ENCODE measurements at places on chromosomes 13 and 19.

DNA sequence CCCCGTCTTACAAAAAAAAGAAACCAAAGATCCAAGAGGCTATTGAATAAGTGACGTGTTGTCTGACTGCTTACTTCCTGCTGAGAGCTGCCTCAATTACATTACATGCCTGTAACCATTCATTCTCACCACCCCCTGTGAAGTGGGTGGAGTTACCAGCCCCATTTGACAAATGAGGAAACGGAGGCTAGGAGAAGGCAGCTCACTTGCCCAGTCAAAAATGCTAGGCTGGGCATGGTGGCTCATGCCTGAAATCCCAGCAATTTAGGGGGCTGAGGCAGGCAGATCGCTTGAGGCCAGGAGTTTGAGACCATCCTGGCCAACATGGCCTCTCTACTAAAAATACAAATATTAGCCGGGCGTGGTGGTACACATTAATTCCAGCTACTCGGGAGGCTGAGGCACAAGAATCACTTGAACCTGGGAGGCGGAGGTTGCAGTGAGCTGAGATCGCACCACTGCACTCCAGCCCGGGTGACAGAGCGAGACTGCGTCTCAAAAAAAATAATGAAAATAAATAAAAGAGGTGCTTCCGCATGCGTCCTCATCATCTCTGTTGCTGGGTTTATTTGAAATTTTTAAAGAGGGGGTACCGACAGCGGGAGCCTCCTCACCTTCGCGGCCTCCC, 499 bp downstream of the LSM7 start:
- DNase-seq = peak; percentile 75

- no peak for DNase-seq
These were observed 42.6 kb downstream of the FGF14 start for GRCh38 chr13:102359264-102359663.

DNA sequence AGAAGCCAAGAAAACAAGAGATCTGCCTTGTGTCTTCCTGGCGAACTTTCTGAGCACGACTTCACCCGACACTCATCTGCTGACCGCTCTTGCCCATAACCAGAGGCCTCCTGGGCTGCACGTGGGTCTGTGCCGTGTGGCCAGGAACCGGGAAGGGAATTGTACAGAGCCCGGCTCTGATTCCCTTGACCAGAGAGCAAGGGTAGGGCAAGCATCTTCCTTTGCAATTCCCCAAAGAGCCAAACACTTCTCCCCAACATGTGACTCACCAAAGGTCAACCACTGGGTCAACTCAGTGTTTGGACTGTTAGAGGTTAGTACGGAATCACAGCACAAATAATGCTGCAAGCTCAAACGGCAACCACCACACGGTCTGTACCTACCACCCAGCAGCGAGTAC, 48.9 kb downstream of the KLF2 start:
- no peak for DNase-seq

DNA sequence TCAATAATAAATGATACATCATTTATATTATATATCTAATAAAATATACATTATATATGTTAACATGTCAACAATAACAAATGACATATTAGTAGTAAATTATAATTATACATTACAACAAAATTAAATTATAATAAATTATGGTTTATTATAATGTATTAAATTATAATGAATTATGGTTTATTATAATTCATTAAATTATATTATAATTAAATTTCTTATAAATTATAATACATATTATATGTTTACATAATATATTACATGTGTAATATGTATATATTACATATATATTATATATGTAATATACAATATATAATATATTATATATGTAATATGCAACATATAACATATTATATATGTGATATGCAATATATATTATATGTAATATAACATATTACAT, 20.5 kb downstream of the C3 start:
- DNase-seq = no peak

DNA sequence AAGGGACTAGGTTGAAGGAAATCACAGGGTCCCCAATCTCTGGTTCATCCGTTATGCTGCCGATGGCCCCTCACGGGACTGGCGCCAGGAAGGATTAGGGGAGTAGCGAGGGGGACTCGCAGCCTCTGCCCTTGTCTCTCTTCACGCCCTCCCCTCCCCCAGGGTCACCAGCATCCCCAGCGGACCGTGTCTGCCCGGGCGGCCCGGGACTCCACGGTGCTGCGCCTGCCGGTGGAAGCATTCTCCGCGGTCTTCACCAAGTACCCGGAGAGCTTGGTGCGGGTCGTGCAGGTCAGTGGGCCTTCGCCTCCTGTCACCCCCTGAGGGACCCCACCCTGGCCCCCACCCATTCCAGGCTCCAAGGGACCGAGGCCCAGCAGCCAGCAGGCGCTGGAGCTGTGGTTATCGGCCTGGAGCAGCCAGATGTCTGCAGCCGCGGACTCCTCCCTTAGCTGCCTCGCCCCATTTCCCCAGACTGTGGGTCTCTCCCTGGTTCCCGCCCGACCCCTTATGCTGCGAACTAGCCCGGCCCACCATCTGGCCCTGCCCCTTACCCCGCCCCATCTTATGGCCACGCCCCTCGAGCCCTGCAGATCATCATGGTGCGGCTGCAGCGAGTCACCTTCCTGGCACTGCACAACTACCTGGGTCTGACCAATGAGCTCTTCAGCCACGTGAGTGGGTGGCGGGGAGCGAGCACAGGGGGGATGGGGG, 5.4 kb downstream of the PNPLA6 start:
- no peak for DNase-seq

DNA sequence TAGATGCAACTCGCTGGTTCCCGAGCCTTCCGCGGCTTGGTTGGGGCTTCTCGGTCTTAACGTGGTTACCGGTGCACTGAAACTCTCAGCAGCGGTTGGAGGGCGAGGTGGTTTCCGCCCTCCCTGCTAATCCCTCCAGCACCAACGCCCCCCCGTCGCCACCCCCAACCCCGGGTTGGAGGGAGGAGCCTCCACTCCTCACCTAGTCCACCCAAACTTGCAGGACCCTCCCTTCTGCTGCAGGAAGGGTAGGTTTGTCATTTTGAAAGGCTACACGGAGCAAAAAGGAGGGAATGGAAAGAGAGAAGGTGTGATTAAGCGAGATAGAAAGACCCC, 465.0 kb downstream of the ITGBL1 start:
- DNase-seq = no peak
